ENCODE measurements at places on chromosomes 7 and 10. TPM values are rescaled to one million over a fixed set of nuclear protein-coding genes. Genes with fewer than 3 reads are reported as not detected.

HOXA11 gene
- total RNA-seq = not detected

YWHAG gene
- 351 TPM for total RNA-seq

DUSP5 gene
- 35.0 TPM for total RNA-seq

HMX2 gene
- not detected for total RNA-seq

TMEM273 gene
- total RNA-seq = not detected

GGCT gene
- total RNA-seq = 27.7 TPM

STAG3 gene
- 0.36 TPM for total RNA-seq

WNT2 gene
- total RNA-seq = 0.07 TPM

GNAI1 gene
- 32.9 TPM for total RNA-seq

ANKRD22 gene
- total RNA-seq = not detected

MYOZ1 gene
- total RNA-seq = 2.2 TPM

MYL10 gene
- total RNA-seq = 0.73 TPM

DNA sequence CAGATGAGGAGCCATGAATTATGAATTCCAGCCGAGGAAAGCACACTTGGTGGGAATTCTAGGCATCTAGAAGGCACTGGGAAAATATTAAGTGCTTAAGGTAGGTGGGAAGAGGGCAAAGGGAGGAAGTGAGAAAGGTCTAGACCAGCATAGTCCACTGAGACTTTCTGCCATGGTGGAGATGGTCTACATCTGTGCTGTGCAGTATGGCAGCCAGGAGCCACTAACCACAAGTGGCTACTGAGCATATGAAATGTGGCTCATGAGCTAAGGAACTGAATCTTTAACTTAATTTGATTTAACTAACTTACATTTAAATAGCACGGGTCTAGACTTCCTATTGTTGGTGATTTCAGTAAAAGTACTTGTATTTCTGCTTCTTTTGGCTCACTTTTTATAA is 82.5 kb upstream of the SEM1 start:
- no peaks in the 10 kb centered on the region for H3K4me1 ChIP-seq
- no peaks in the 10 kb centered on the region for H3K27me3 ChIP-seq
- H3K27ac ChIP-seq = no peak overlapping the region
- H3K4me3 ChIP-seq = no peak overlapping the region
- no peak for DNase-seq

- no peak overlapping the region for H3K27ac ChIP-seq
- H3K4me1 ChIP-seq = peaks cover 21% of the 10 kb centered on the region
- no peaks in the 10 kb centered on the region for H3K27me3 ChIP-seq
- no peaks in the 10 kb centered on the region for H3K36me3 ChIP-seq
- DNase-seq = no peak
Observed at GRCh38 chr10:98326621-98327027, 58.6 kb upstream of the LOXL4 start.

- no peak overlapping the region for H3K4me3 ChIP-seq
- H3K4me1 ChIP-seq = no peaks in the 10 kb centered on the region
- no peaks in the 10 kb centered on the region for H3K36me3 ChIP-seq
Observed at GRCh38 chr7:76165106-76165972, 36.4 kb upstream of the SRRM3 start.

DNA sequence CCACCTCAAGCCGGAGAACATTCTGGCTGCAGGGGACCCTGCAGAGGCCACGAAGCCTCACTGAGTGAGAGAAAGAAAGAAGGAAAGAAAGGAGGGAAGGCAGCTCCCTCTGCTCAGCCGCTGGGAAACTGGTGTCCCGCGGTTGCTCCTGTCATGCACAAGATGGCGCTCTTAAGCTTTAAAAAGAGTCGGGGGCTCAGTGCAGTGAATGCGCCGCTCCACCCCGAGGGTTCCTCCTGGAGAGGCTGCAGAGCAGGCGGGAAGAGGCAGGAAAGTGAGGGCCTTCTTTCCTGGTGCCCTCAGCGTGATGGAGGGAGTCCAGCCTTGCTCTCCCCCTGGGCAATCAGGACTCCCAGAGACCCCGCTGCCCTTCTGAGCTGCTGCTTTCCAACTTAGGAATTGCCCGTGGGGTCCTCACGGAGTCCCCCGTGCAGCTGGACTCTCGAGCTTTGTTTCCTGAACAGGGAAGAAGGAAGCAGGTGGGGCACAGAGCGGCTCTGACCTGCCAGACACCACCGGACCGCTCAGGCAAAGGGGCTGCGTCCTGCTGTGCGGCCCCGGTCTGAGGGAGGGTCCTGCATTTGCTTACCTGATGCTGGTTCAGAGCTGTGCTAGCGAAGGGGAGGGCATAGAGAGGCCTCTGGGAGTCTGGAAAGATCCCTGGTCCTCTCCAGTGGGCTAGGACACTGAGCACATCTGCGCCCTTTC is 141.9 kb upstream of the MKI67 start:
- H3K27me3 ChIP-seq = peaks cover 12% of the 10 kb centered on the region
- DNase-seq = no peak
- no peak overlapping the region for H3K4me3 ChIP-seq

DNA sequence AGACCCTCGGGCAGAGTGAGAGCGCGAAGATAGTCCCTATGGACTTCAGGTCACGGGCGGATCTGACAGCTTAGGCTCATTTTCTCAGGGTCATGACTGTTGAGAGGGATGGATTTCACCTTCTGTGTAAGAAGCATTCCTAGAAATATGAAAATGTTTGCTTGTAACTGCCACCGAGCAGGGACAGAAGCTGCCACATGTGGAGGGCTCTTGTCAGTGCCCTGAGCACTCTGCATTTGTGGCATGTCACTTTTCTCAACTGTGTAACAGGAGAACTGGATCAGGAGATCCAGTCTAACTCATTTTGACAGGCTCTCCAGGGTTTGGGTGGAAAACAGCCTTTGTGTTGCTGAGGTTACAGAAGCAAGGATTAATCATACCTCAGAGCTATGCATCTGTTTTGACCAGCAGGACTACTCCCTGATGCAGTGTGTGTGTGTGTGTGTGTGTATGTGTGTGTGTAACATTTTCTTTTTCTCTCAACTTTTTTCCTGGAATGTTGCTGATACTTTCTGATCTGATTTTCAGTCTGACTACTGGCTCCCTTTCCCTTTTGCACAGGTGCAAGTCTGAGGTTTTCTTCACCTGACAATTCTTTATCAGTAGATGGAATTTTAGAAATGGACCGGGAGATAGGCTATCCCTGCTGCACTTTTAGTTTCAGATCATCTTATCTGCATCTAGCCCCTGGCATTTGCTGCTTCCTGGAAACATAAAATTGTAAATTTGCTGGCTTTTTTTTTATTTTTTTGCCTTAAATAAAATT is 183.3 kb downstream of the STK31 start:
- H3K4me3 ChIP-seq = no peak overlapping the region
- no peak overlapping the region for H3K27ac ChIP-seq
- H3K4me1 ChIP-seq = peaks cover 11% of the 10 kb centered on the region
- H3K36me3 ChIP-seq = no peaks in the 10 kb centered on the region

DNA sequence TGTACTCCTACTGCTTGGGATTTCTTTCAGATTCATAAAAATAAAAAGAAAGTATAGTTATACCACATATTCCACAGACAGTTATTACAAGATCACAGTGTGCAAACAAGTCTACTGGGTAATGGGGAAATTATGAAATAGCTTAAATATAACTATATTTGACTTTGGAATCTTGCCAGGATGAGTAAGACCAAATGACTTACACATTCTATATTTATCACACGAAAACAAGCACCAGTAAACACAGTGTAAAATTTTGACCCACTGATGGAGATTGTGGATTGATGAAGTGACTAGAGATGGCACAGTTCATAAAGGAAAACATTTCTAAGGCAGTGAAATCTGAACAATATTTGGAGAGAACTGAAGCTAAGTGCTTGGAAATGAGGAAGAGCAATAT is 339.7 kb downstream of the THSD7A start:
- H3K4me3 ChIP-seq = no peak overlapping the region
- H3K4me1 ChIP-seq = no peaks in the 10 kb centered on the region
- no peaks in the 10 kb centered on the region for H3K36me3 ChIP-seq
- peak; percentile 3 for DNase-seq
- no peak overlapping the region for H3K27ac ChIP-seq

DNA sequence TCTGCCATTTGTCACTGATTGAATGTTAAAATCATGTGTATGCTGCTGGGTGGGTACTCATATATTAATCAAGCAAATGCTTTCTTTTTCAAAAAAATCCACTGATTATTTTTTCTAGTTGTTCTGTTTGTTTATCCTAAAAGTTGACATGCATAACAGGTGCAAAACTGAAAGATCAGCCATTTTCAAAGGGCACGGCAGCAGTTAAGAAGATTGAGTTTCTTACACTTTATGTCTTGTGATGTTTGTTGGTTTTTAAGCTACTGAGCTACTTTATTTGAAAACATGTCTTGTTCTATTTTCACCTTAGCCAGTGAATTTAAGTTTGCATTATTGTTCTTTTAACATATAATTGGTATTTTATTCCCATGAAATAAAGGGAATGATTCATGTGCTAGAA is 45.8 kb downstream of the PPP1R3A start:
- no peaks in the 10 kb centered on the region for H3K27me3 ChIP-seq
- no peak overlapping the region for H3K4me3 ChIP-seq
- H3K27ac ChIP-seq = no peak overlapping the region
- no peak for DNase-seq

DNA sequence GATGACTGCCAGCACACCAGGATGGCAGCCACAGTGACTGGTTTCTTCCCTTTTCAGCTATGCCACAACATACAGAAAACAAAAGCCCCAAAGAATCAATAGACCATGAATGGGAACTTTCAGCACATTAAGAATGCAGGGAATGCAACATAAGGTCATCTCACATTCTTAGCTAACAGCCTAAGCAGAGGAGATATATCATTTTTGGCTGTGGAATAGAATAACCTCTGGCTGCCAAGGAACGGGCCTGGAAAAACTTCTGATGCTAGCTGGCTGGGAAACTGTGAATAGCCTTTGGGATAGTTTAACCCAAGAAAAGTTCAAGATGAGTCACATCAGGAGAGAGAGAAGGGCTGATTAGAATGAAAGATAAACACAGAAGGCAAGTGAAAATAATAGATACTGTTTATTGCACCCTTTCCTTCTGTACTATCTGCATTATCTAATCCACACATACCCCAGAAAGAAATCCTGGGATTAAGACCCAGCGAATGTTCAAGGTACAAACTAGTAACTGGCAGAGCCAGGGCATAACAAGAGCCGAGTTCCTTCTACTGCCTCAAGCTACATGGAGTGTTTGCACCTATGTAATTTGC is 169.2 kb downstream of the SEMA3A start:
- no peak overlapping the region for H3K4me3 ChIP-seq
- H3K27me3 ChIP-seq = no peaks in the 10 kb centered on the region
- peak overlapping the region; percentile 76 for H3K27ac ChIP-seq
- H3K4me1 ChIP-seq = peaks cover 20% of the 10 kb centered on the region

GRCh38 chr10:126126866-126127265 is 230.5 kb downstream of the FANK1 start:
- DNase-seq = no peak
- no peaks in the 10 kb centered on the region for H3K27me3 ChIP-seq

GRCh38 chr7:154409703-154410311 is 357.6 kb downstream of the DPP6 start:
- no peaks in the 10 kb centered on the region for H3K36me3 ChIP-seq
- DNase-seq = peak; percentile 1
- no peak overlapping the region for H3K27ac ChIP-seq
- no peaks in the 10 kb centered on the region for H3K27me3 ChIP-seq
- no peak overlapping the region for H3K4me3 ChIP-seq

GRCh38 chr10:16527452-16527851 is 5.8 kb upstream of the C1QL3 start:
- peaks cover 28% of the 10 kb centered on the region for H3K27me3 ChIP-seq
- H3K27ac ChIP-seq = no peak overlapping the region
- H3K4me3 ChIP-seq = no peak overlapping the region
- no peaks in the 10 kb centered on the region for H3K4me1 ChIP-seq

- no peak for DNase-seq
- no peak overlapping the region for H3K27ac ChIP-seq
- no peaks in the 10 kb centered on the region for H3K4me1 ChIP-seq
- peaks cover 3% of the 10 kb centered on the region for H3K27me3 ChIP-seq
- H3K4me3 ChIP-seq = no peak overlapping the region
- no peaks in the 10 kb centered on the region for H3K36me3 ChIP-seq
Observed at GRCh38 chr10:49653273-49653929, 26.1 kb upstream of the C10orf53 start.

DNA sequence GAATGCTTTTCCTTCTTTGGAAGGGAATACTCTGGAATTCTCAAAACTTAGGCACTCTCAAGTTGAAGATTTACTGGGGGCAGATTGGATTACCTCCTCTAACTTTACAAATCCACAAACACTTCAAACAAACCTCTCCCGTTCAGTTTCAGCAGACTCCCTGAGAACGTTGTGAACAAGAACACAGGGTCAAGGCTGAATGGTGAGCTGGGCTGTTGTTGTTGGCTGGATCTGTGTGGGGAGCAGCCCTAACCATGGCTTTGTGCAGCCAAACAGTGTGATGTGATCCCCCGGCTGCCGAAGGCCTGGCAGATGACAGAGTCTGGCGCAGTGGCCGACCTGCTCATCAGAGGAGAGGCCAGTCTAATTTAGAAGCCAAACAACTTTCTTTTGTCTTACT is 93.1 kb downstream of the BMPER start:
- H3K36me3 ChIP-seq = no peaks in the 10 kb centered on the region
- H3K27ac ChIP-seq = no peak overlapping the region
- no peak for DNase-seq
- H3K27me3 ChIP-seq = no peaks in the 10 kb centered on the region
- no peaks in the 10 kb centered on the region for H3K4me1 ChIP-seq

DNA sequence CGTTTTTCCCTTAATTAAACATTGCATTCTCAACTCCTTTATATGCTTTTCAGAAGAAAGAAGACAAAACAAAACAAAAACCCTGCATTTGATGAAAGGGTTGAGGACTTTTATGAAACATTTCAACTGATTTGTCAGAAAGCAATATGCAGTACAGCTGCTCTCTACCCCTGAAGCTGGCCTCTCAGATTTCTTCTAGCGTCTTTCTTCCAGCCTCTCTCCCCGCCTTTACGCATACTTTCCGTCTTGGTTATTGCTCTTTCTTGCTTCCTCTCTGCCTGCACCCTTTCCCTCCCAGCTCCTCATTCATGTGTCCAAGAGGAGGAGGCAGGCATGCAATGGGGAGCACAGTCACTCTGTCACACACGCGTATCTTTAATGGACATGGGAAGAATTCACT is 91.0 kb upstream of the COL1A2 start:
- DNase-seq = peak; percentile 68
- H3K27me3 ChIP-seq = no peaks in the 10 kb centered on the region
- peaks cover 50% of the 10 kb centered on the region for H3K4me1 ChIP-seq
- peak overlapping the region; percentile 49 for H3K27ac ChIP-seq
- no peak overlapping the region for H3K4me3 ChIP-seq

DNA sequence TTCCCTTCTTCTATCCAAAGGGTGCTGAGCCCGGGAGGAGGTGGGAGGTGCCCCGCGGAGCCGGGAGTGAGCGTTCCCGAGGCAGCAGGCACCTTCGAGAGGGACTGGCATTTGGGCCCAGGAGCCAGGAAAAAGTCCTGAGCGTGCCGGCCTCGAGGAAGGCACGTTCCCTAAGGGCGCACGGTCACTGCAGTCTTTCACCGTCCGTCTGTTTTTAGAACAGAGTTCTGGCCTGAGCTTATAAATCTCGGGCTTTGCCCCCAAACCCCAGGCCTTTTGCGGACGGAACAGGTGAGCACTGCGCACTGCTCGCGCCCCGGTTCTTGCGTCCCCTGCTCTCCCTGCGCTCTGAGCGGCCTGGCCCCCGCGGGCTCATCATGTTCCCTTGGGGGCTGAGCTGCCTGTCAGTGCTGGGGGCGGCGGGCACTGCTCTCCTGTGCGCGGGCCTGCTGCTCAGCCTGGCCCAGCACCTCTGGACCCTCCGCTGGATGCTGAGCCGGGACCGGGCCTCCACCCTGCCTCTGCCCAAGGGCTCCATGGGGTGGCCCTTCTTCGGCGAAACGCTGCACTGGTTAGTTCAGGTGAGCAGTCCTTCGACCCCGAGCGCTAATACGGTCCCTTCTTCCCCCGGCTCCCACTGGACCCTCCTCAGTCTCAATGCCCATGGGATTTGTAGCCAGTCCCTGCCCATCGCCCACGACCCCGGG is 442 bp downstream of the CYP26C1 start:
- H3K4me3 ChIP-seq = no peak overlapping the region
- peaks cover 59% of the 10 kb centered on the region for H3K27me3 ChIP-seq
- H3K36me3 ChIP-seq = no peaks in the 10 kb centered on the region
- no peak for DNase-seq
- H3K4me1 ChIP-seq = peaks cover 18% of the 10 kb centered on the region
- H3K27ac ChIP-seq = no peak overlapping the region

Data from astrocyte (in vitro differentiated cells and primary cell).